NCI-H1105 (cell line): ENCODE measurements at places on chromosomes 6 and 20.

DNA sequence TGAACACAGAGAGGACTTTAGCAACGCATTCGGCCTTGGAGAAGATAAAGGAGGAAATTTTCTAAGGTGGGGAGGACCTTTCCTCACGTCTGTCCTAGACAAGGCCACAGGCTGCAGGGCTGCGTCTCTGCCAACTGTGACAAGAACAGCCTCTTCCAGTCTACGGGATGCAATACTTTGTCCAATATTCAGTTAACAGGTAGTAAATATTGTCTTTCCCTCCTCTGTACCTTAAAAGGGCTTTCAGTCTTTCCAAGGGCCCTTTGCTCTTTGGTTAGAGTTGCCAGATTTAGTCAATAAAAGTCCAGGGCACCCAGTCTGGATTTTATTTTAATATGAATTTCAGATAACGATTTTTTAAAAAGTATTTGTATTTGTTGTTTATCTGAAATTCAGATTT, 78.2 kb downstream of the ELOVL4 start:
- no peak for DNase-seq

DNA sequence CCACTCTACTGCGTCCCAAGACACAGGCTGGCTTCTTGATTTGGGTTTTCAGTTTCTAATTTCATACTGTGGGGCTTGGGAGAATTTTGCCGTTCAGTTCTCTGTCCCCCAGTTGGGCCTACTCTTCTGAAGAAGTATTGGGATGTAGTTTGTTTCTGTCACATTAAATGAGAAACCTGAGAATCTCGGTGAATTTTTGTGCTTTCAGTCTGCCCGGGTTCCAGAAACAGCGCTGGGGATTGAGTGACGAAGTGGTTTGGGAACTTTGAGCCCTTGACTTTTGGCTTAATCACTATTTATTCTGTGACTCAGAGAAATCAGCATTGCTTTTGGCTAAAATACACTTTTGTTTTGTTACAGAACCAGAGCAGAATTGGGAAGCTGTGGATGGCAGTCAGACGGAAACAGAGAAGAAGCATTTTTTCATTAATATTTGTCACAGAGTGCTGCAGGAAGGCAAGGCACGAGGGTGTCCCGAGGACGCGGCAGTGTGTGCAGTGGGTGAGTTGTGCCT, 74.0 kb downstream of the IGF2R start:
- DNase-seq, result no peak

DNA sequence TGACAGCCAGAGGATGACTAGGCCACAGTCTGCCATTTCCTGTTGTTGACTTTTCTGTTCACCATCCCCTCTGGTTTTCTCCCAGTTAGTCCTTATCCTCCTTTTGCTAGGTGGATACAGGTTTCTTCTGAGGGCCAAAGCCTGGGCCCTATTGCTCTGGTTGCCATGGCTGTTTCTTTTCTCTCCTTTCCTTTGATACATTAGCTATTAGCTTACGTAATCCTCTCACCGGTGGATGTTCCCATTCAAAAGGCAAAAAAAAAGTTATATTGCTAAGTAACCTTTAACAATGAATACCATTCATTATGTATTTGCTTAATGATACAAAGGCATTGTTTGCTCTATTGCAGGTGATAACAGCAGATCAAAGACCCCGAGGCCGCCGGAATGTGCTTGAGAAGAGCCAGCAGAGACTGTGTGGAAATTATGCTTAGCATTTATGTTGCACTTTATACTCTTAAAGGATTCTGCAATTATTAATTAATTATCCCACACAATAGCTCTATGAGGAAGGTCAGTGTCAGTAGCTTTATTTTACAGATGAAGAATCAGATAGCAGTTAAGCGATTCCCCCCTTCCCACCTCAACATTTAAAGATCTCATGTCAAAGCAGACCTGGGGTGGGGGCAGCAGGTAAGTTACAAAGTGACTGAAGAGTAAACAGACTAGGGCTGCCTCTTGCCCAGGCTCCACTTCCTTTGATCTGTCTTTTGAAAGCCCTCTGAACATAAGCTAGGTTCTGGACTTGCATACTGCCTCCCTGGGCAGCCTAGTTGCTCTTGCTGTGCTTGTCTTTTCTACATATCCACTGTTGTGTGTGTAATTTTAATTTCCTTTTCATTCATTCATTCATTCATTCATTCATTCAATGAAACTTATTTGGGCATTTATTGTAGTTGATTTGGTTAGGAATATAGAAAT, 14.5 kb upstream of the TFB1M start:
- DNase-seq, result peak; percentile 13

GRCh38 chr20:48721324-48722001, 106.3 kb downstream of the PREX1 start:
- DNase-seq, result no peak

GRCh38 chr6:146827216-146827928, 228.6 kb downstream of the ADGB start:
- DNase-seq, result no peak

- peak; percentile 24 for DNase-seq
These were observed 3.5 kb downstream of the PIGT start for GRCh38 chr20:45419188-45420091.

GRCh38 chr20:3311623-3312022, 72.6 kb upstream of the SLC4A11 start:
- no peak for DNase-seq

GRCh38 chr6:53879608-53880007, 84.8 kb downstream of the LRRC1 start:
- no peak for DNase-seq

DNA sequence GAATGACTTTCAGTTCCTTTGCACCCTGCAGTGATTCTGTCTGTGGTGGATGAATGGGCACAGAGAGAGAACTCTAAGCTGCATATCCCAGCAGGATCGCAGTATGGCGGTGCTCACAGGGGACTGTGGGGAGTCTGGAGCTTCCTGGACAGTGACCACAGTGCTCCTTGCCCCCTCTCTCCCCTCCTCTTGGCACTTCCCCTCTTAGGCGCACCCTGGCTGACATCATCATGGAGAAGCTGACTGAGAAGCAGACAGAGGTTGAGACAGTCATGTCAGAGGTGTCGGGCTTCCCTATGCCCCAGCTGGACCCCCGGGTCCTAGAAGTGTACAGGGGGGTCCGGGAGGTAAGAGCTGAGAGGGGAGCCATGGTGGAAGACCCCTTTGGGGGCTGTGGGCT, 8.6 kb downstream of the BYSL start:
- DNase-seq, result no peak

DNA sequence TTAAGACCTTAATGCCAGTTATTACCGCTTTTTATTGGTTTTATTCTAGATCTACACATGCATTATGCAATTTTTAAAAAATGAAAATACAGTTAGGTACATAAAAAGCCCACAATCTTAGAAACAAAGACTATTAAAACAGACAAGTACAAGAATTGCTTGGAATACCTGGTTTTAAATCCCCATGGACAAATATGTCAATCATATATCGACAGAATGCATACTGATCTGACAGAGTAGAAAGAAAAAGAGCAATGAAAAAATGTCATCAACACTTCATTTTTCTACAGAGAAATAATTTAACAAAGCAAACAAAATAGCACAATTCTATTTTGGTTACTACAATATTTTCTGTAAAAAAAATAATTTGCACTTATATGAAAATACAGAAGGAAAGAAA, 139.7 kb downstream of the TRDN start:
- DNase-seq, result no peak

DNA sequence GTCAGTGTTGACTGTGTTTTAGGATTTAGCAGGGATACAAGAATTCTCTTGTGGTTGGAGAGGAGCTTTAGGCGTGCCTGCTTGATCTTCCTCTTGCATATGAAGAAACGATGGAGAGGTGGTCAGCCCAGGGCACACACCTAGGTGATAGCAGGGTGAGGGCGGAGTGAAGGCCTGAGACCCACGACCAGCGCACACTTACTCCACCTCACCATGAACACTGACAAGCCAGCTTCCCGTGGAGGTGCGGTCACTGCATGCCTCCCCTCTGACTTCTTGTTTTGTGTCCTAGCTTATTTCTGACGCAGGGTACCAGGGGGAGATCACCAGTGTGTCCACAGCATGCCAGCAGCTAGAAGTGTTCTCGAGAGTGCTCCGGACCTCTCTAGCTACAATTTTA, 8.1 kb downstream of the NELFCD start:
- no peak for DNase-seq

DNA sequence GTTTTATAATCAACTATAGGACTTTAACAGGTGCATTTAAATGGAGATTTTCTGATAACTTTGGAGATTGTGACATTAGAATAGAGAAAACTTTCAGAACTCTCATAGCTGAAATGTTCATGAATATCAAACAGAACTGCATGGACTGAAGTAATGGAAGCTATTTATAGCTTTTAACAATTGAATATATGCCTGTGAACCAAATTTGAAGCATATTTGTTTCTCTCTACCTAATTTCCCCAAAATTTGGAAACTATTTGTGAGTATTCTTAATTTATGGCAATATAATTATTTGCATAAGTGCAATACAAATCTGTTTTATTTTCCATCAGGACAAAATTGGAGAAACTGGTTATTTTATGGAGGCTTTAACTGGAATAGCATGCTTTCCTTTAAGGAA, 96.6 kb downstream of the PLG start:
- DNase-seq, result no peak

- DNase-seq, result no peak
These were observed 216.0 kb downstream of the GJA1 start for GRCh38 chr6:121651420-121651819.

- no peak for DNase-seq
These were observed 89.1 kb upstream of the PCSK2 start for GRCh38 chr20:17137692-17138091.

DNA sequence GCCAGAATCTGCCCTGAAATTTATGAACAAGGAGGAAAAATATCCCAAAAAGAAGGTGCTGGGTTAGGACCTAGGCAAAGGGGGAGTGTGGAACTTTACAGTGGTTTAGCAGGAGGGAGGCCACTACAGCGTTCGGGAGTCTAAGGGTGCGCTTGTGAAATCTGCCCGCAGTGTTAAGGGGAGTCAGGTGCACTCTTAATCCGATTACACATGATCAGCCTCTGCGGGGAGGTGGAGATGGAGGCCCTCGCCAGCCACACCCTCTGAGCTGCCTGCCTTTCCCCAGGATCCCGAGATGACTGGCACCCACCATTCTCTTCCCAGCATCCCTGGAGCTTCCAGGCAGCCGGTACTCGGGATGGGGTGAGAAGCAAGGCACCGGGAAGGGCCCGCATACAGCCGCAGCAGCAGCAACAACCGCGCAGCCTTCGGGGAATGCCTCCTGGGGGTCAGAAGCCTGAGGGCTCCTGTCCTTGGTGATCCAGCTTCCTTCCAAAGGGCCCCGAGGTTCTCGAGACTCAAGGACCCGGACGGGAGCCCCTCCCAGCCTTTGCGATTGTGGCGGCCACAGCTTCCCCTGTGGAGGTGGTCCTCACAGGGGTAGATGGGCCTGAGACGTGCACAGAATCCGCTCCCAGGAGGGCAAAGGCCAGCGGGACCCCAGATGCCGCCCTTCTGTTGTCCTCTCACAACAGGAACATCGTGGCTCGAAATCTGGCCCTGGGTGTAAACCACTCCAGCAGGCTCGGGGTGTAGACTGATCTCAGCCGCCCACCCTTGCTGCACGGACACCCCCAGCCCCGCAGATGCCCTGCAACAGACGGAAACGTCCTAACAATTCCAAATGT, 57.3 kb upstream of the CST7 start:
- no peak for DNase-seq

DNA sequence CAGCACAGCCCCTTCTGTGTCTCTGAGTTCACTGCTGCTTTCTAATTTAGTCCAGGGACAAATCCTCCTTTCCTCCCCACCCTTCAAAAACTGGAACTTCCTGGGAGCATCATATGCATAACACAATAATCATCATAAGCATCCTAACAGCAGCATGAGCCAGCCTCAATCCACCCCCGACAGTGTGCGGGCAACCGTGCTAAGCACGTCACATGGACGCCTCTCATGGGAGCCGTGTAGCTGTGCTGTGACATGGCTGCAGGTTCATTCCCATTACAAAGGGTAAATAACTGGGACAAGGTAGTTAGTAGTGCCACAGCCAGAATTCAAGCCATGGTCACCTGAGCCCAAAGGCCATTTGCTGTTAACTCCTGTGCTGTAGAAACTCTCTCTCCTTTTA, 24.5 kb upstream of the ULBP3 start:
- DNase-seq, result no peak

DNA sequence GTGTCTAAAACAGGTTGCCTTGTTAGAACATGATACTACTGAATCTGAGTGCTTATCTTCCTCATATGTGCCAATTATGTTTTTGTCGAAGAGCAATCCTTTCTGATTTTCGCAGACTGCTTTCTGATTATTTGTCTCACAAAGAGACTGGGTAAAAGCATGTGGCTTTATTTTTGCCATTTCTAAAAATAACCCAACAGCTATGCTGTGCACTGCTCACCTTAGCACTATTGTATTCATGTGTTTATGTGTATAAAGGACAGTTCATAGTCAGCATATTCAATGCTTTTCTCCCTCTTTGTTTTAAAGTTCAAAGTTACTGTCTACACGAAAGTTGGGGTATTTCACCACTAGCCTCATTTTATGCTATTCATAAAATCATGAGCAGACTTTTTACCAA, 127.0 kb downstream of the SGK1 start:
- DNase-seq, result no peak

DNA sequence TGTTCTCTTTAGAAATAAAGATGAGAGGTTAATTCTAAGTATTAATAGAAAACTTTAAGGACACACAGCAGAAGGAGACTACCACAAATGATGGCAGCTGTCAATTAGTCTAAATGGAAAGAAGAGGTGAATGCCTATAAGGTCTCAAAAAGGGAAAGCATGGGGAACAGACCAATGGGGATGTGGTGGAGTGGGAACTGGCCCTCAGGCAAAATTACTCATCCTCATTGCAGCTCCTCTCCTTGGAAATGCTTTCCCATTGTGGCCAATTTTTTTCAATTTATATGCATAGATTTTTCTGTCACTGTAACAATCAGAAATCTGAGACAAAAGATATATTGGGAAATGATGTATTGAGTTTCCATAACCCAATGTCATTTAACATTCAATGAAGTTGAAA, 222.9 kb upstream of the DEFB112 start:
- DNase-seq, result no peak

- no peak for DNase-seq
These were observed 16.7 kb downstream of the PMEPA1 start for GRCh38 chr20:57693002-57693582.

DNA sequence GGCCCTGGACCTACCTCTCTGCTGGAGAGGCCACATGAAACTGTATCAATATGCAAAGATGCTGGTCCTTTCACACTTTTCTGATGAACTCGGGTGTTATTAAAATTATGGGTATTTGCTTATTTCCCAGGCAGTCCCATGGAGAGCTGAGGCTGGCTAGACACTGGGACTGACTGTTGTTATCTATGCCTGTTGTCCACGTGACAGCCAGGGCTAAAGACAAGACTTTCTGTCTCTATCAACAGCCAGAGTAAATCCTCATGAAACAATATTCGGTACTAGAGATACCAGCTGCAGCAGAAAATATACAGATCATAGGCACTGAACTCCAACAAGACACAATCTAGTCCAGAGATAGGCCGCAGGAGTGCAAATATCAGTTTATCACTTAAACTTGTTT, 236.4 kb downstream of the FOXA2 start:
- DNase-seq, result no peak

DNA sequence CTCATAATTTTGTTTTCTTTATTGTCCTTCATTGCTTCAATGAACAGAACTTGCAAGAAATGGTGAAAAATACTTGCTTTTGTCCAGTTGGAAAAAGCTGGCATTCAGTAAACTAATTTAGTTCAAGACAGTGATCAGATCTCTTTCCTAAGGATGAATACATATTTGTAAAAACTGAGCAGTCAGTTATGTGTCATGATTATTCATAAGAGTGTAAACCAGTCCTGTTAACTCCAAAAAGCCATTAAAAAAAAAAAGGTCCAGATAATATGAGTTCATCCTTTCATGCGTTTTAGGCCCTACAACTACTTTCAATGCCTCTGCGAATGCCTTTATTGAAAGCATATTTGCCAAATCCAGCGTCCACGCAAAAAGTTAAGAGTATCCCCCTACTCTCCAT, 609 bp downstream of the PGM3 start:
- no peak for DNase-seq
